ENCODE measurements at places on chromosomes 3 and 15.

- no peak for DNase-seq
Measured at GRCh38 chr3:21979706-21980105, 228.7 kb upstream of the ZNF385D start.

GRCh38 chr3:186464424-186465093 lies 79.6 kb downstream of the CRYGS start:
- DNase-seq, result no peak

GRCh38 chr3:51930439-51930838 lies 11.3 kb downstream of the RRP9 start:
- DNase-seq, result no peak

DNA sequence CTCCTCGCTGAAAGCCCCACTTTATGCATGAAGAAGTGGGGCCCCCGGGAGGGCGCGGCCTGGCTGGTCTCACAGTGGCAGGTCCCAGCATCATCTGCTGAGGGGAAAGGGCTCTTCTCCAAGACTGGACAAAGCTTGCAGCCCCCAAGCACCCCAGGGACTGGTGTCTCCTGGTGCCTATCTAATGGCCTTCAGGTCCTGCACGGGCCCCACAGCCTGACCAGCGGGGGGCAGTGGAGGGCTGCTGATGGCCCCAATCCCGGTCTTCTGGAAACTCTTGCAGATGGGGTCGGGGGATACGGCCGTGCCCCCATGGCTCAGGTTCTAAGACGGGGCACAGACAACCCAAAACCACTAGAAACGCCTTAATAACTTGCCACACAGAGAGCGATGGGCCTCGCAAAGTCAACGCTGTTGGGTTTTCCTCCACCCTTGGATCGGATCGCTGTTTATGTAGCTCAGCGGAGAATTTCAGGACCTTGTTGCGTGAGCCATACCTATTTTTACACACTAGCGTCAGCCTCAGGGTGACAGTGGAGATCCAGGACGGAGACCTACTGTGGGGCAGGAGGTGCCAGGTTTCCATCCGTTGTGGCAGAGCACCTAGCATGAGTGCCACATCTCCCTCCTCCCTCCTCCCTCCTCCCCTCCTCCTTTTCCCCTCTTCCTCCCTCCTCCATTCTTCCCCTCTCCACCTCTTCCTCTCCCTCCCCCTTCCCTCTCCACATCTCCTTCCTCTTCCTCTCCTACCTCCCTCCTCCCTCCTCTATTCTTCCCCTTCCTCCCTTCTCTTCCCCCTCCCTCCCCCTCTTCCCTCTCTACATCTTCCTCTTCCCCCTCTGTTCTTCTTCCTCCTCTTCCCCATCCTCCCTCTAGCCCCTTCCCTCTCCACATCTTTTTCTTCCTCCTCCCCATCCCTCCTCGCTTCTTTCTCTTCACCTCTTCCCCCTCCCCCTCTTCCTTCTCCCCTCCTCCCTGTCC lies 79.3 kb upstream of the ALDH1L1 start:
- no peak for DNase-seq

- no peak for DNase-seq
Measured at GRCh38 chr3:127987309-127987995, 64.8 kb upstream of the SEC61A1 start.

DNA sequence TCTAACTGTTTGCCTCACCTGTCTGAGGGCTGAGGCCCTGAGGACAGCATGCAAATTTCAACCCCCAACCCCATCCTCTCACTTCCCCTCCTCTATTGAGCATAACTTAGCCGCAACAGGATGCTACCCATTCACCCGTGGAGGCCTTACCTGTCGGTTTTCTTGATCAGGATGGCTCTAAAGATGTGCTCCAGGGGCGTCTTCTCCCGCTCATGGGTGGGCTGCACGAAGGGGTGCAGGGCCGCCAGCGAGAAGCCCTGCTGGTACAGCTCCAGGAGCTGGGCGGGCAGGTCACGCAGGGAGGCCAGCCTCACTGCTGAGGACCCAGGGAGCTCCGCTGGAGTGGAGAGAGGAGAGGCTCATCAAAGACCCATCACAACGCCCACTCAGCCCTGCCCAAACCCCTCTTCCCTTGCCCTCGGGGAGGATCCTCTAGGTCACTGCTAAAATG lies 79.8 kb downstream of the RFTN1 start:
- DNase-seq, result no peak

DNA sequence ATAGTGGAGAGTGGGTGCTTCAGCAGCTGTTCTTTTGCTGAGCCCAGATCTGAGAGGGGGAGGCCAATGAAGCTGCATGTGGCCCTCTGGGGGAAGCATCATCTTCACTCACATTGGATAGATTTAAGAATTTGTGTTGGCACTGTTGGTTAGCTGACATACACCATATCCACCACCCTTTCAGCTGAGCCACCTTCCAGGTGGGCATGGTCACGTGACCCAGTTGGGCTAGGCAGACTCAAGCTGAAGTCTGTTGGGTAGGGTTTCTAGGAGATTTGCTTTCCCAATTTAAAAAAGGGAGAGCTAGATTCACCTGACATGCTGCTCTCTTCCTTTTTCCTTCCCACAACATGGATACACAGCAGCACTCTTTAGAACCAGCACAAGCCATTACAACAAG lies 311.0 kb downstream of the CHST2 start:
- no peak for DNase-seq

GRCh38 chr15:56759450-56759845 lies 26.1 kb upstream of the ZNF280D start:
- DNase-seq, result no peak

DNA sequence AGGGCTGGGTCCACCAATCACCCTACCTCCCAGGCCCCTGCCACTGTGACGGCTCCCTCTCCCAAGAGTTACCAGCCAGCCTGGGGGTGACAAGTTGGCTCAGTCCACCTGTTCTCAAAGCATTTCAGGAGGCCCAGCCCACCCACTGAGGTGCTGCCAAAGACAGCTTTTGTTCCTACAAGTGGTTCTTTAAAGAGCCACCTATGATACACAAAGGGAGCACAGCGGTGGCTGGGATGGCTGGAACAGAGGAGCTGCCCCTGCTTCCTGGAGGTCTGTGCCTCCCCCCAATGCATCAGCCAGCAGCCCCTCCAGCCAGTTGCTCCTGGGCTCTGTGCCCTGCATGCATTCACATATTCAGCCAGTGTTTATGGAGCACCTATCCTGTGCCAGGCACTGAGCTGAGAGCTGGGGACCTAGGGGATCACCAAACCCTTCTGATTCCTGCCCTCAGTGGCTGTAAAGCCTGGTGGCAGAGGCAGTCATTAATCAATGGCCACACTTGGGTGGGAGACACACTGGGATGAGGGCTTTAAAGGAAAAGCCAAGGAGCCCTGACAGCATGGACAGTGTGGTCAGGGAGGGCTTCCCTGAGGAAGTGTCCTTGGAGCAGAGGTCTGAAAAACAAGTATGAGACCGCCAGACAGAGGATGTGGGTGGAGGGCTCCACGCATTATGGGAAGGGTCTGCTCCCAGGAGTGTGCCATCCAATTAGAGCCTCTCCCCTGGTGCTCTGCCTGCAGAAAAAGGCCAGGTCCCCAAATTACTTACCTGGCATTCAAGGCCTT lies 107.1 kb upstream of the LINGO1 start:
- DNase-seq, result no peak

GRCh38 chr3:134690226-134690625 lies 39.4 kb upstream of the KY start:
- DNase-seq, result no peak

DNA sequence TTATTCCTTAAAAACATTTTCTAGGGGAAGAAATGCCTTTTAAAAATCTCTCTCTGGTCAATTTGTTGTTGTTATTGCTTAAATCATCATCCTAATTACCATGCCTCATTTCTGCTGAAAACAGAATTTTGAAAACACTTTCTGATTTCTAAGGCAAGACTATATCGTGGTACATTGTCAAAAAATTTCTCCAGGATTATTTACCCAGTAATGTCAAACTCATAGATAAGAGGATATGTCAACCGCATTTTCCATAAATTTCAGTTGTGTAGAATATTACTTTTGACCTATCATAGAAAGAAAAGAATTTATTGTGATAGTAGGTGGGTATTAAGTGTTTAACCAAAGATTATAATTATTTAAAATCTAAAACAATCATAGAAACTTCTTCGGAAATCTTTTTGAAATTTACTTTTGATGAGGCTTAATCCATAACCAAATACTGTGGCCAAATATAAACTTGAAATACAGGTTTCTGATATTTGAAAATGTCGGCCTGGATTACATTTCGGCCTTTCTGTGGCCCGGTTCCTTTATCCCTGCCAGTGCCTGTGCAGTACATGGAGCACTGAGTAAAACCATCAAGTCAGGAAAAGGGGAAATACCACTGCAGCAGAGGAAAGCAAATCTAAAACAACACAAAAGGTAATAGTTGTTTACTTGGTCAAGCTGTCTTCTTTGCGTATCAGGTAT lies 173.4 kb downstream of the MYRIP start:
- no peak for DNase-seq

GRCh38 chr3:51759203-51759602 lies 19.8 kb downstream of the IQCF6 start:
- DNase-seq, result no peak

DNA sequence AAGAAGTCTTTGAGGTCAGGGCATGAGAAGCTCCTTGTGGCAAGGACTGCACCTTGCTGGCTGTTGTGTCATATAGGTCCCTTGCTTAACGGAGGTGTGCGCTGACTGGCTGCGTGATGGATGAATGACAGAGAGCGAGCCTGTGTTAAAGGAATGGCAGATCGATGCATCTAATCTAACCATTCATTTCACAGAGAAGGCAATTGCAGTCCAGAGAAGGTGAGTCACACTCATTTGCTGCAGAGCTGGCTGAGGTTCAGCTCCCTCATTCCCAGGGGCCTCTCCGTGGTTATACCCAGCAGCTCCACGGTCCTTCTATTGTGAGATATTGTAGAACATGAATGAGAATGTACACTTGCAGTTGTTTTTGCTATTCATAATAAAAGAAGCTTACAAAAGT lies 289.3 kb downstream of the EPHB1 start:
- no peak for DNase-seq

DNA sequence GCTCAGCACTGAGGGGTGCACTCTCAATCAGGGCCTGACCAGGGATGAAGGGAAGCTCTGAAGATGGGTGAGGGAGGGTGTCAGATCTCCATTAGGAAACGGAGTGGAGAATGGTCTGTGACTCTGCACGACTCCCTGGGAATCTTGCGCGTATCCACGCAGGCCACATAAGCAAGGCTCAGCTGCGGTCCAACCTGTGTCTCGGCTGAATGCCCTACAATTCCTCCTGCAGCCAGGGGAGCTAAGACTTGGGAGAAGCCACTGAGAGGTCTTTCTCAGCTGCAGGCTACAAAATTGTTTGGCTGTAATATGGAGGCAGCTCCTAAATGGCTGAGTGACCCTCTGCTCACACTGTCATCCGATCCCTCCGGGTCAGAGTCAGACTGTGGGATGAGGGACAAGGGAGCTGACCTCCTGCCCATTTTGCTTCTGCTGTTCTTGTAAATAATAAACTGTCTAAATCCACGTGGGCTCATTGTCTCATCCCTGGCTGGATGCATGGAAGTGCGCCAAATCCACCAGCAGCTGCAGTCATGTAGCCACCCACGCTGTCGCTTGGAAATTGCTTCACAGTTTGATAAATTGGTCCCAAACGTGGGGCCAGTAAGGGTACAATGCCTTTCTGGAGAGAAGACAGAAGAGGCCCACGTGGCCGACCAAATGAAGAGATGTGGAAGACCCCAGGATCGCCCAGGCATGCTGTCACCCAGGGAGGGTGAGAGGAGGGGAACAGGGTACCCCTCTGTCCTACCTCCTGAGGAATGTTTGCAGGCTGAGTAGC lies 30.5 kb downstream of the ALS2CL start:
- DNase-seq, result no peak

- DNase-seq, result no peak
Measured at GRCh38 chr15:33262306-33262705, 48.5 kb upstream of the RYR3 start.

- DNase-seq, result no peak
Measured at GRCh38 chr3:55721716-55722484, 234.8 kb upstream of the WNT5A start.

DNA sequence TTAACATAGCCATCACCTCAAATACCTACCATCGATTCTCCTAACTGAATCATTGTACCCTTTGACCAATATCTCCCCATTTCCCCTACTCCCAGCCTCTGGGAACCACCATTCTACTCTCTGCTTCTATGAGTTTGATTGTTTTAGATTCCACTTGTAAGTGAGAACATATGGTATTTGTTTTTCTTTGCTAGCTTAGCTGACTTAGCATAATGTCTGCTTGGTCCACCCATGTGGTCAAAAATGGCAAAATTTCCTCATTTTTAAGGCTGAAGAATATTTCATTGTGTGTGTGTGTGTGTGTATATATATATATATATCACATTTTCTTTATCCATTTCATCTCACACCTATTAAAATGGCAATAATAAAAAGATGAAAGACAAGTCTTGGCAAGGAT lies 469.3 kb downstream of the FHIT start:
- no peak for DNase-seq

- DNase-seq, result no peak
Measured at GRCh38 chr15:85762756-85763127, 32.0 kb downstream of the KLHL25 start.

GRCh38 chr3:102124282-102124681 lies 275.0 kb downstream of the NFKBIZ start:
- DNase-seq, result no peak

- DNase-seq, result no peak
Measured at GRCh38 chr3:197907196-197907595, 42.8 kb upstream of the RPL35A start.

- no peak for DNase-seq
Measured at GRCh38 chr15:31517711-31518110, 191.1 kb downstream of the KLF13 start.

DNA sequence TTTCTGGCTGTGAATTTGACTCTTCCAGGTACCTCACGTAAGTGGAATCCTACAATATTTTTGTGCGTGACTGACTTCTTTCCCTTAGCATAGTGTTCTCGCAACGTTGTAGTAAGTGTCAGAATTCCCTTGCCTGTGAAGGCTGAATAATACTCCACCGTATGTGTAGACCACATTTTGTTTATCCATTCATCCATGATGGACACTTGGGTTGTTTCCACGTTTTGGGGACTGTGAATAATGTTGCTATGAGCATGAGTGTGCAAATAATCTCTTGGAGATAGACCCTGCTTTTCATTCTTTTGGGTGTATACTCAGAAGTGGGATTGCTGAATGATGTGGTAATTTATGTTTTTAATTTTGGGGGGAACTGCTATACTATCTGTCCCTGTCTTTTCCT lies 82.2 kb downstream of the APBA2 start:
- no peak for DNase-seq

DNA sequence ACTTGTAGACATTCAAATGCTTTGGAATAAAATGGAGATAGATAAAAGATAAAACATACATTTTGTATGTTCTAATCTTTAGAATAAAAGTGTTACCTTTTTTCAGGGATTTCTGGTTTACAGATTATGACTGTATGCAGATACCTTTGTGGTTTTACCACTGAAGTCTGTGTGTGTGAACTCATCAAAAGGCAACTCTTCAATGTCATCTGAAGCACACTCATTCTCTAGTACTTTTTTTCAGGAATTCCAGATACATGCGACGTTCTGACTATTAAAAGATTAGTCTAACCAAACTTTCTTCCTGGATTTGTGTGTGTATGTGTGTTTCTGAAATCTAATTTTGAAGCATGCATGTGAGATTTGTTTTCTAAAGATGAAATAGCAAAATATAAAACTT lies 188.6 kb downstream of the NLGN1 start:
- DNase-seq, result no peak

GRCh38 chr3:65837604-65838003 lies 201.1 kb downstream of the MAGI1 start:
- no peak for DNase-seq

GRCh38 chr3:124591699-124592098 lies 138.6 kb upstream of the UMPS start:
- DNase-seq, result no peak

Data from activated T-cell treated with anti-CD3 and anti-CD28 coated beads, Interleukin-2, amount 50 U/mL, for 24 hours (primary cell).